ENCODE measurements at places on chromosomes 6 and 20. TPM values are rescaled to one million over a fixed set of nuclear protein-coding genes. Genes with fewer than 3 reads are reported as not detected.
A peak's percentile ranks its signal among the peaks of the same experiment; 100 is the strongest.

ERVFRD-1 gene
- total RNA-seq, result not detected

- DNase-seq, result no peak
Measured at GRCh38 chr6:12506159-12506558, 210.4 kb upstream of the PHACTR1 start.

GRCh38 chr20:48832405-48832730, 4.6 kb upstream of the PREX1 start:
- no peak for DNase-seq

DNA sequence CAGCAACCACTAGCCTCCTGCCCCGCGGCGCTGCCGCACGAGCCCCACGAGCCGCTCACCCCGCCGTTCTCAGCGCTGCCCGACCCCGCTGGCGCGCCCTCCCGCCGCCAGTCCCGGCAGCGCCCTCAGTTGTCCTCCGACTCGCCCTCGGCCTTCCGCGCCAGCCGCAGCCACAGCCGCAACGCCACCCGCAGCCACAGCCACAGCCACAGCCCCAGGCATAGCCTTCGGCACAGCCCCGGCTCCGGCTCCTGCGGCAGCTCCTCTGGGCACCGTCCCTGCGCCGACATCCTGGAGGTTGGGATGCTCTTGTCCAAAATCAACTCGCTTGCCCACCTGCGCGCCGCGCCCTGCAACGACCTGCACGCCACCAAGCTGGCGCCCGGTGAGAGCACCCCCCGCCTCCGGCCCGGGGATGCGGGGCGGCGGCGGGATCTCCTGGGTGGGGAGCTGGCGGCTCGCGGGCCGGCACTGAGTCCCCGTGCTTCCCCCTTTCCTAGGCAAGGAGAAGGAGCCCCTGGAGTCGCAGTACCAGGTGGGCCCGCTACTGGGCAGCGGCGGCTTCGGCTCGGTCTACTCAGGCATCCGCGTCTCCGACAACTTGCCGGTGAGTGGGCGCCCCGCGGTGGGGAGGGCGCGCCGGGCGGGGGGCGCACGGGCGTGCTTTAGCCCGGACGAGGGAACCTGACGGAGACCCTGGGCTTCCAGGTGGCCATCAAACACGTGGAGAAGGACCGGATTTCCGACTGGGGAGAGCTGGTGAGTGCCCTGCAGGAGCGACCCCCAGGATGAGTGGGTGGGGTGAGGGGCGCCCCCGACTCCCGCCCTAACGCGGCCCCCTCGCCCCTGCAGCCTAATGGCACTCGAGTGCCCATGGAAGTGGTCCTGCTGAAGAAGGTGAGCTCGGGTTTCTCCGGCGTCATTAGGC, 585 bp downstream of the PIM1 start:
- peak; percentile 70 for DNase-seq

DNA sequence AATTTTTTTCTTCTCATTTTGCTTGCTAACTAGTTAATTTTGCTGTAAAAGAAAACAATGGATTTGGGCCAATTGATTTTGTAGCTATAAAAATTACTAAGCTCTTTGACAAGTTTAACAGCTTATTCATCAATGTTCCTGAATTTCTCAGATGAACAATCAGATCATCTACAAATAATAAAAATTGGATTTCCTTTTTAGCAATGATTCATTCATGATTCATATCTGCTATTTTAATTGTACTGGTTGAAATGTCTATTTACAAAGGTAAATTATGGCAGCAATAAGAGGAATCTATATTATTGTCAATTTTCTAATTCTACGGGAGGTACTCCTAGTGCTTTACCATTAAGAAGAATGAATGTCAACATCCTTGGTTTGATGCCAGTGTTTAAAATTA, 178.8 kb upstream of the BTBD3 start:
- DNase-seq, result no peak

DNA sequence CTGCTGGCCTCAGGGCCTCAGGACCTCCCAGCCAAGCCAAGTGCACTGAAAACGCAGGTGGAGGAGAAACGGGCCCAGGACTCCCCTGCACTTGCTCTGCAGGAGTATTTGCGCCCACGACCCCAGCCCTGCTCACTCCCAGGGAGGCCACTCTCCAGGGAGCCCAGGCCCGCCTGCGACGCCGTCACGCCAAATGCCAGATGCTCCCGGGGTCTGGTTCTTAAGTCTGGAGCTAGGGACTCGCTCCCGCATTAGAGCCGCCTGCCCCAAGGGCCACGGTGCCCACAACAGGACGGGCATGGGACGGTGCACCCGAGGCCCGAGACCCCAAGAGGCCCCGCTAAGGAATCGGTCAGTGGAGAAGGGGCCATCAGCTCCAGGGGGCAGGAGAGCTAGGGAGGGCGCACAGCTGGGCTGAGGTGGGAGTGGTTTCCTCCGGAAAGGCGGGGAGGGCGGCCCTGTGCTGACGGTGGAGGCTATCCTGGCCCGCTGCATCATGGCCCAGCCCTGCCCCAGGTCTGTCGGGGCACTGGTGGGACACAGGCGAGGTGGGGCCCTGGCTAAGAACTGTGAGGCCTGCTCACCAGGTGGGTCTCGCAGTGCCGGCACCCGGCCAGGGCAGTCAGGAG, 44.1 kb upstream of the CHRNA4 start:
- no peak for DNase-seq

DNA sequence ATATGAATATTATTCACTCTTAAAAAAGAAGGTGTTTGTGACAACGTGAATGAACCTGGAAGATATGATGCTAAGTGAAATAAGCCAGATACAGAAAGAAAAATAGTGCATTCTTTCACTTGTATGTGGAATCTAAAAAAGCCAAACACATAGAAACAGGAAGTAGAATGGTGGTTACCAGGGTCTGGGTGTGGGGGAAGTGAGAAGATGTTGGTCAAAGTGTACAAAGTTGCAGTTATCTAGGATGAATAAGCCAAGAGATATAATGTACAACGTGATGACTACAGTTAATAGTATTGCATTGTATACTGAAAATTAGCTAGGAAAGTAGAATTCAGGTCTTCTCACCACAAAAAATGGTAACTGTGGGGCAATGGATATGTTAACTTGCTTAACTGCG, 151.1 kb upstream of the HCRTR2 start:
- DNase-seq, result no peak

GRCh38 chr20:22914291-22914690, 120.8 kb upstream of the SSTR4 start:
- no peak for DNase-seq

DNA sequence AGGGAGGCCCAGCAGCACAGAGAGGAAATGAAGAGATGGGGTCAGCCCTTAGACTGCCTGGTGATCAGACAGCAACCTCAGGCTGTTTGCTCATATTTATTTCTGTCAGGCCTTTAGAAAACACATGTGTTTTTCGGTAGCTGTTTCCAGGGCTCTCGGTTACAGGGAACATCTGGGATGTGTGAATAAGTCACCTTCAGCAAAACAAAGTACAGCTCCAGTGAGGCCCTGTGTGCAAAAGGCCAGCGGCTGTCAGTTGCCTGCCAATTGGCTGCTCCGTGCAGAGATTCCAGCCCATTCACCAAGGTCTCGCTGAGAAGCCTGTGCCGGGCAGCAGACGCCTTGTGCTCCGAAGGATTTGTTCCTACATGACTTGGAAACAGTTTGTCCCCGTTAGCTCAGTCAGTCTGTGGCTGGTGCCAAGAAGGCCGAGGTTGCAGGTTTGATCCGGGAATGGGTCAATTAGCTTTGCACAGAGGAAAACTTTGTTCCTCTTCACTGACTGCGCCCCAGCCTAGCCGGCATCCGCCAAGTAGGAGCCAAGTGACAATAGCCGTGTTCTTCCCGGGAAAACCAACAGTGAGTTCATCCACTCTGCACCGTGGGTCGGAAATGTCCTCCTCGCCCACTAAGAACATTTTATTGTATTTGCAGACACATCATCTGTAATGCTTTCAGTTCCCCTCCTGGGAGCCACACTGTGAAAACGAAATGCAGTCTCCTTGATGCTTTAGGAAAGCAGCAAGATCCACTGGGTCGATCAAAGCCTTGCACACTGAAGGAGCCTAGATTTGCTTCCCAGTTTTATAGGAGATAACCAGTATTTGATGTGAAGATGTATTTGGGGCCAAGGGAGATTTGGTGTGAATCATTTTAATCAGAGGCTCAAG, 315.4 kb upstream of the CDYL start:
- DNase-seq, result no peak
